ENCODE measurements at places on chromosomes 6 and 20. TPM values are rescaled to one million over a fixed set of nuclear protein-coding genes. Genes with fewer than 3 reads are reported as not detected.

- H3K36me3 ChIP-seq: no peaks in the 10 kb centered on the region
- no peak overlapping the region for H3K4me3 ChIP-seq
- no peak for DNase-seq
- H3K4me1 ChIP-seq: no peaks in the 10 kb centered on the region
These were observed 38.0 kb downstream of the RWDD2A start for GRCh38 chr6:83231146-83231545.

GRCh38 chr6:159821122-159821521 is 21.0 kb downstream of the PNLDC1 start:
- no peak overlapping the region for H3K27ac ChIP-seq
- H3K4me3 ChIP-seq: no peak overlapping the region
- H3K4me1 ChIP-seq: no peaks in the 10 kb centered on the region

- no peak for DNase-seq
- no peak overlapping the region for H3K27ac ChIP-seq
- H3K36me3 ChIP-seq: no peaks in the 10 kb centered on the region
- H3K4me1 ChIP-seq: no peaks in the 10 kb centered on the region
- H3K27me3 ChIP-seq: no peaks in the 10 kb centered on the region
These were observed 8.9 kb downstream of the TAGAP start for GRCh38 chr6:159035891-159036290.

DNA sequence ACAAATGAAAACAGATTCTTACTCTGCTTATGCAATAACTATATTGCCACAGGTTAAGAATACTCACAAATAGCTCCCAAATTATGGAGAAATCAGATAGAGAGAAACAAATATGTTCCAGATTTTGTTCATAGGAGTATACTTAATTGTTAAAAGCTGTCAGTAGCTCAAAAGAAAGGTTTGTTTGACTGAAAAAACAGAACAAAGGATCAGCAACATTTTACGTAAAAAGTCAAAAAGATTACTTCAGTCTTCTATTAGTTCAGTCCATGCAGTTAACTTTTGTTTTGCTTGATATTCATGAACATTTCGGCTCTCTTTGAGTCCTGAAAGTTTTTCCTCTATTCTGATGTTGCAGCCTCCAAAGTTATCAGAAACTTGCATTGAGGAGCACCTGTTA is 13.4 kb upstream of the NANP start:
- no peaks in the 10 kb centered on the region for H3K36me3 ChIP-seq
- H3K27ac ChIP-seq: no peak overlapping the region
- DNase-seq: no peak
- no peak overlapping the region for H3K4me3 ChIP-seq
- H3K27me3 ChIP-seq: no peaks in the 10 kb centered on the region

GRCh38 chr20:35010405-35011192 is 54.9 kb downstream of the MYH7B start:
- no peak overlapping the region for H3K4me3 ChIP-seq
- DNase-seq: no peak
- no peak overlapping the region for H3K27ac ChIP-seq
- no peaks in the 10 kb centered on the region for H3K27me3 ChIP-seq

Gene ARMH2
- not detected for total RNA-seq

Gene SLC22A7
- total RNA-seq: not detected
